ENCODE measurements at places on chromosomes 1 and 21.

- no peak for DNase-seq
Observed at GRCh38 chr1:212237651-212238050, 47.6 kb upstream of the PPP2R5A start.

DNA sequence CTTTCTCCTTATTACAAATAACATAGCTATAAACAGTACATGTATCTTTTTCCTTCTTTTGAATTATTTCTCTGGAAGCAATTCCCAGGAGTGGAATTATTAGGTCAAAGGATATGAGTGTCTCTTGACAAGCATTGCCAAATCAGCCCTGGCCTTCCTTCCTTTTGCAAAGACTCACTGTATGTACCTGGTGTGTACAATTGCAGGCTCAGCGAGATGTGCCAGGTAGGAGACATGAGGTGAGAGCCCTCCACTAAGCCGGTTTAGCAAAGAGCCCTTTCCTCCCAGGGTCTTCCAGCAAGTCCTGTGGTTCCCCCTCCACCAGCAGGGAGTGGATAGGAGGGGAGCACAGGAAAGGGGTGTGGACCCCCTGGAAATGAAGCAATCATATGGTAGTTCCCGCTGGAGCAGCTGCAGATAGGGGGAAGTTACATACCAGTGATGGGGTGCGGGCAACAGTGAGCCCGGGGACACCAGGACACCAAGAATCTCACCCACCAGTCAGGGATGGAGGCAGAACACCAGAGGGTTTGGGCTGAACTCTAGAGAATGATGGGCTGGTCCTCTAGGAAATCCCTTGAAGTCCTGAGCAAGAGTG is 18.3 kb downstream of the RCSD1 start:
- DNase-seq = no peak

GRCh38 chr1:93969371-93969770 is 60.1 kb upstream of the GCLM start:
- no peak for DNase-seq

- no peak for DNase-seq
Observed at GRCh38 chr1:202568410-202568809, 141.8 kb downstream of the SYT2 start.

GRCh38 chr1:59072583-59072947 is 224.3 kb upstream of the FGGY start:
- no peak for DNase-seq

DNA sequence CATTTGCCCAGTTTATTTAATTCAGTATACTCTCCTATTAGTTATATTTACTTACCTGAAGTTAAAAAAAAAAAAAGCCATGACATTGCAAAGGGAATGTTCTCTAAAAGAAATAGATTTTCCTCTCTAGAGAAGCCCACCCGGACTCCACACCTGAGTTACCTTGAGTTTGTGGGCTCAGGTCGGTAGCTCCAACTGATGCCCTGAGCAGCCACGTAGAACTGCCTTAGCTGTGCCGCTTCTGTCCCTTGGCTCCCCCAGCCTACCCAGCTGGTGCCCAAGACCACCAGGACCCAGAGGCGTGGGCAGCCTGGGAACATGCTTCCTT is 250 bp downstream of the F5 start:
- no peak for DNase-seq

- DNase-seq = no peak
Observed at GRCh38 chr1:247336390-247336789, 4.7 kb upstream of the ZNF496 start.

DNA sequence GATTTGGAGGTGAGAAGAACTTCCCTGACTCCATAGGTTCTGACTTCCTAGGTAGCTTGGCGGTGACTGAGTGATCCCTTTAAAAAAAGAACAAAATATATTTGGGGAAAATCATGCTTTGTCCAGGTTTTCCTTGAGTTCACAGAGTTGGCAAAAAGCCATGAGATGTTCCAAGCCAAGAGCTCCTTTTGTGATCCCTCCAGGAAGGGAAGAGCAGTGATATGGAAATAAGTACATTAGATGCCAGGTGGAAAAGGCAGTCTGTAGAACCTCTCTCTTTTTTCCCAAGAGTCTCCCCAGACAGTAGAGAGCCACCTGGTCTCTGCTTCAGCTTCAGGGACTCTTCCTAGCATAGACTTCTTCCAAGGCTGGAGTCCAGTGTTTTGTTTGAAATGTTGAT is 10.2 kb downstream of the TLCD4 start:
- no peak for DNase-seq

- no peak for DNase-seq
Observed at GRCh38 chr1:60394436-60394835, 320.9 kb upstream of the C1orf87 start.

- DNase-seq = no peak
Observed at GRCh38 chr1:202145068-202145743, 669 bp upstream of the ARL8A start.

GRCh38 chr1:73783352-73783751 is 414.6 kb downstream of the LRRIQ3 start:
- DNase-seq = no peak

- no peak for DNase-seq
Observed at GRCh38 chr1:154316704-154317103, 4.2 kb upstream of the AQP10 start.

- DNase-seq = no peak
Observed at GRCh38 chr1:180643693-180644092, 11.9 kb downstream of the XPR1 start.
